ENCODE measurements at places on chromosomes 11 and 22. TPM values are rescaled to one million over a fixed set of nuclear protein-coding genes. Genes with fewer than 3 reads are reported as not detected.

Gene SART1
- total RNA-seq = 70.2 TPM

Gene JAM3
- 14.8 TPM for total RNA-seq

Gene HORMAD2
- total RNA-seq = not detected

Gene OR4D5
- total RNA-seq = not detected

Gene YPEL4
- total RNA-seq = 1.7 TPM

Gene PARVG
- 57.4 TPM for total RNA-seq

Gene RCOR2
- 0.11 TPM for total RNA-seq

Gene TUB
- total RNA-seq = 0.24 TPM

Gene CD248
- 2.9 TPM for total RNA-seq

Gene DDTL
- not detected for total RNA-seq

Gene TMPRSS5
- total RNA-seq = 0.40 TPM

Gene GAB2
- total RNA-seq = 2.9 TPM

Gene OR51B2
- not detected for total RNA-seq

Gene ACRV1
- total RNA-seq = not detected

Gene BEST1
- total RNA-seq = 0.09 TPM

Gene MPPED2
- not detected for total RNA-seq

Gene APOL5
- not detected for total RNA-seq

Gene RIMBP3C
- total RNA-seq = 0.37 TPM

Gene APOA5
- not detected for total RNA-seq

Gene HBG1
- total RNA-seq = not detected

Gene RHOD
- total RNA-seq = 1.7 TPM

Gene NRXN2
- total RNA-seq = 0.55 TPM

Gene HBB
- not detected for total RNA-seq

Gene PGA5
- not detected for total RNA-seq

Gene TESMIN
- total RNA-seq = 1.3 TPM

Gene TMEM135
- 18.8 TPM for total RNA-seq

Gene SPON1
- 0.97 TPM for total RNA-seq

Gene CCDC157
- total RNA-seq = 2.7 TPM

Gene PLAAT4
- total RNA-seq = 20.5 TPM

Gene FBLN1
- total RNA-seq = not detected

Gene HEPHL1
- not detected for total RNA-seq

Gene PARVA
- total RNA-seq = 0.18 TPM

Gene MPST
- 17.8 TPM for total RNA-seq

Gene CDC42EP2
- total RNA-seq = 0.62 TPM

Gene GNAZ
- total RNA-seq = 2.6 TPM

Gene C11orf87
- not detected for total RNA-seq

Gene IL18
- not detected for total RNA-seq

Gene PIWIL4
- 0.61 TPM for total RNA-seq

Gene CASP4
- total RNA-seq = 41.9 TPM

Gene TMEM86A
- total RNA-seq = 1.3 TPM

Gene TRIM77
- total RNA-seq = not detected

Gene TRPM5
- not detected for total RNA-seq

Gene JAML
- 363 TPM for total RNA-seq

Gene SLC15A3
- total RNA-seq = 1.2 TPM

Gene GLYAT
- not detected for total RNA-seq

Gene CCND1
- total RNA-seq = 3.8 TPM

Gene OR4A15
- total RNA-seq = not detected

Gene BCO2
- total RNA-seq = 1.1 TPM

Gene MICAL2
- total RNA-seq = 147 TPM

Gene INS
- total RNA-seq = not detected

Gene MMP11
- total RNA-seq = 1.6 TPM

Gene UCP2
- 295 TPM for total RNA-seq

Gene SYT13
- total RNA-seq = not detected

Gene SDF2L1
- 74.7 TPM for total RNA-seq

Gene PLCB3
- total RNA-seq = 13.6 TPM

Gene LRRN4CL
- 0.11 TPM for total RNA-seq

Gene ACER3
- 16.1 TPM for total RNA-seq

Gene CREB3L1
- not detected for total RNA-seq

Gene E2F8
- total RNA-seq = 16.5 TPM
